ENCODE measurements at places on chromosomes 16 and 17.
A peak's percentile ranks its signal among the peaks of the same experiment; 100 is the strongest.

DNA sequence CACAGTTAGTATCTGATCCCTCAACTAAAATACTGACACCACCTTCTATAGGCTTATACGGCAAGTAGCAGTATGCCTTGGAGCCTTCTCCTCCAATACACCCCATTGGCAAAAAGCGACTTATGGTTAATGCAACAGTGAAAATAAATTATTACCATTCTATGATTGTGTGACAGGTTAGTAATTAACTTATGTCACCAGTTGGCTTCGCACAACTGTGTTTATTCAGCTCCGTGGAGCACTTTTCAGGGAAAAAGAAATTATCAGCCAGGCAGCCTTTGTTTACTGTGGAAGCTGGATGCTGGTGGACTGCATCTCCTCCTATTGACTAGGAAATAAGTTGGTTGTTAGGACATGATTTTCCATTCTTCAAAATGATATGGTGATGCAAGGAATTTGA lies 833.8 kb upstream of the RBFOX1 start:
- DNase-seq: no peak

- DNase-seq: peak; percentile 79
These were observed 11.4 kb upstream of the TCAP start for GRCh38 chr17:39653662-39654331.

DNA sequence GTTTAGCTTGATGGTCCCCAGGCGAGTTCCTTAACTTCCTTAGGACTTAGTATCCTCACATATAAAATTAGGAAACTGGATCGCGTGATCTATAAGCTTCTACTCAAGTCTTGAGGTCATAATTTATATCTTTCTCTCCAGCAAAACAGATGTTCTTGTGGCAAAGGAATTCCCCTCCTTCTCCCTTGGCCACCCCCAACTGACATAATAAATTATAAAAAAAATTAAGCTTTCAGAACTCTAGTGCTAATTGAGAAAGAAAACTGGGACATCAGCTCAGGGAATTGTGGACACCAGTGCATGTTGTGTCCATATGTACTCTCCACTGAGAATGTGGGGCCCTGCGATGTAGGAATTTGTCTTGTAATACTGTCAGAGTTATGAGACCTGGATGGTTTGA lies 13.5 kb downstream of the GNAO1 start:
- no peak for DNase-seq

DNA sequence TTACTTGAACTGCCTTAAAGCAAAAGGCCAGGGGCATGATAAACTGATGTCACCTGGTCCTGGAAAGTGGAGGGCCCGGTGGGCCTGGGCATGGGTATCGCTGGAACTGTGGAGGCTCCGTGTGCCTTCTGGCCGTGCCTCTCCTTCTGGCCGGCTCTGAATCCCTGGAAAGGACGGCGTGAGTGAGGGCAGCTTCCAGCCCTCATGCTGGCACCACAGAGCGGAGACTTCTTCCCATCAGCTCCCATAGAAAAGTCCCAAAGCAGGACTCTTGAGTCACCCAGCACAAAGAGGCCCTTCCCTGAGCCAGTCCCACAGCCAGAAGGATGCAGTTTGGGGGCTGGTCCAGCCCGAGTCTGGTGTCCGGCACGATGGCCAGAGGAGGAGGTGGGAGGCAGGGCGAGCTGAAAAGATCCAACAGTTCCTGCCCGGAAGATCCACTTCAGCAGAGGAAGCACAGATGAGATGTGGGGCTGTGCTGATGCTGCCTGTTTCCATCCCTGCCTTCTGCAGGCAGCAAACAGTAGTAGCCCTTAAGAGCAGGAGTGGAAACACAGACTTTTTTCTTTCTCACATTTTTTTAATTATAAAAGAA lies 7.8 kb downstream of the GAA start:
- DNase-seq: no peak

GRCh38 chr16:28504707-28505404 lies 1.8 kb downstream of the IL27 start:
- no peak for DNase-seq

GRCh38 chr16:85921026-85921425 lies 22.1 kb downstream of the IRF8 start:
- DNase-seq: no peak

- no peak for DNase-seq
These were observed 17.5 kb downstream of the ABCA9 start for GRCh38 chr17:69043098-69043734.

DNA sequence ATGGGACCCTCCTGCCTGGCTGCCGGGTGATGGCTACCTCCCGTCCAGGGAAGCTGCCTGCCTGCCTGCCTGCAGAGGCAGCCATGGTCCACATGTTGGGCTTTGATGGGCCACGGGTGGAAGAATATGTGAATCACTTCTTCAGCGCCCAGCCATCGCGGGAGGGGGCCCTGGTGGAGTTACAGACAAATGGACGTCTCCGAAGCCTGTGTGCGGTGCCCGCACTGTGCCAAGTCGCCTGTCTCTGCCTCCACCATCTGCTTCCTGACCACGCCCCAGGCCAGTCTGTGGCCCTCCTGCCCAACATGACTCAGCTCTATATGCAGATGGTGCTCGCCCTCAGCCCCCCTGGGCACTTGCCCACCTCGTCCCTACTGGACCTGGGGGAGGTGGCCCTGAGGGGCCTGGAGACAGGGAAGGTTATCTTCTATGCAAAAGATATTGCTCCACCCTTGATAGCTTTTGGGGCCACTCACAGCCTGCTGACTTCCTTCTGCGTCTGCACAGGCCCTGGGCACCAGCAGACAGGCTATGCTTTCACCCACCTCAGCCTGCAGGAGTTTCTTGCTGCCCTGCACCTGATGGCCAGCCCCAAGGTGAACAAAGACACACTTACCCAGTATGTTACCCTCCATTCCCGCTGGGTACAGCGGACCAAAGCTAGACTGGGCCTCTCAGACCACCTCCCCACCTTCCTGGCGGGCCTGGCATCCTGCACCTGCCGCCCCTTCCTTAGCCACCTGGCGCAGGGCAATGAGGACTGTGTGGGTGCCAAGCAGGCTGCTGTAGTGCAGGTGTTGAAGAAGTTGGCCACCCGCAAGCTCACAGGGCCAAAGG lies 36.8 kb downstream of the NLRC5 start:
- DNase-seq: no peak

DNA sequence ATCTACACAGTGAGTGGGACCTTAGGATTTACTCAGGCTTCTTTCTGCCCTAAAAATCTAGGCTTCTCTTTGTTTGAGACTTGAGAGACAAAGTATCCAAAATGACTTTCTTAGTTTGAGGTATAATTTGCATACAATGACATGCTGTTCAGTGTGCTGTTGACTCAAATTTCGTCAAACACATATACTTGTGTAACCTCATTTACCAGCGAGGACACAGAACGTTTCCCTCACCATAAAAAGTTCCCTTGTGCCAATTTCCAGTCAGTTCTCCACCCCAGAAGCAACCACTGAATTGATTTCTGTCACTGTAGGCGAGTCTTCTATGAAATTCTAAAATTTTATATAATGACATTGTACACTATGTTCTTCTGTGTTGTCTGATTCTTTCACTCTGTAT lies 68.0 kb upstream of the MAF start:
- DNase-seq: peak; percentile 52

DNA sequence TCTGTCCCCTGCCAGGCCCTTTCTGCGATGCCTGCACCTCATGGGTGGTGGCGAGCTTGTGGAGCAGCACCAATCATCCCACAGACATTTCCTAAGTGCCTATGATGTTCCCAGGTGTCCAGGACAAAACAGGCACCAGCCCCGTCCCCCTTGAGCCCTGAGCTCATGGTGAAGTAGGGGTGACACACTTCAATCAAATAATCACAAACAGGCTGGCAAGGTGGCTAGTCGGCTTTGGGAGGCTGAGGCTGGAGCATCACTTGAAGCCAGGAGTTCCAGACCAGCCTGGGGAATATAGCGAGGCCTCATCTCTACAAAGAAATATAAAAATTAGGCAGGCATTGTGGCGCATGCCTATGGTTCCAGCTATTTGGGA lies 748 bp upstream of the PRSS8 start:
- no peak for DNase-seq

DNA sequence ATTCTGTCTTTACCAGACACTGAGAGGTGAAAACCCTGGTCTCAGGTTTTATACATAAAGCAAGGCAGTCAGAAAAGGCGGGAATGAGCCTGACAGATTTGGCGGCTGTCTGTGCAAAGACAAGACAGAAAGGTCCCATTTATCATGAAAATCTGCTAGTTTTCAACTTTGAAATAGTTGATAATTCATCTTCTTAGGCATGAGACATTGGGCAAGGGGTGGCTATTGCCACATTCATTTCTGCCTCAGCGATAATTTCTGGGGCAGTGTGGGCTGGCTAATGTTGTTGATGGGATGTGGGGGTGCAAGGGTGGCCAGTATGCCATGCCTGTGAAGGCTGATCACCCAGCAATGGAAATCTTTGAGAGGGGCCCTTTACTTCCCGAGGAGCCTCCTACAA lies 173.8 kb upstream of the RPH3AL start:
- no peak for DNase-seq

GRCh38 chr16:72878301-72879269 lies 169.3 kb downstream of the ZFHX3 start:
- no peak for DNase-seq

DNA sequence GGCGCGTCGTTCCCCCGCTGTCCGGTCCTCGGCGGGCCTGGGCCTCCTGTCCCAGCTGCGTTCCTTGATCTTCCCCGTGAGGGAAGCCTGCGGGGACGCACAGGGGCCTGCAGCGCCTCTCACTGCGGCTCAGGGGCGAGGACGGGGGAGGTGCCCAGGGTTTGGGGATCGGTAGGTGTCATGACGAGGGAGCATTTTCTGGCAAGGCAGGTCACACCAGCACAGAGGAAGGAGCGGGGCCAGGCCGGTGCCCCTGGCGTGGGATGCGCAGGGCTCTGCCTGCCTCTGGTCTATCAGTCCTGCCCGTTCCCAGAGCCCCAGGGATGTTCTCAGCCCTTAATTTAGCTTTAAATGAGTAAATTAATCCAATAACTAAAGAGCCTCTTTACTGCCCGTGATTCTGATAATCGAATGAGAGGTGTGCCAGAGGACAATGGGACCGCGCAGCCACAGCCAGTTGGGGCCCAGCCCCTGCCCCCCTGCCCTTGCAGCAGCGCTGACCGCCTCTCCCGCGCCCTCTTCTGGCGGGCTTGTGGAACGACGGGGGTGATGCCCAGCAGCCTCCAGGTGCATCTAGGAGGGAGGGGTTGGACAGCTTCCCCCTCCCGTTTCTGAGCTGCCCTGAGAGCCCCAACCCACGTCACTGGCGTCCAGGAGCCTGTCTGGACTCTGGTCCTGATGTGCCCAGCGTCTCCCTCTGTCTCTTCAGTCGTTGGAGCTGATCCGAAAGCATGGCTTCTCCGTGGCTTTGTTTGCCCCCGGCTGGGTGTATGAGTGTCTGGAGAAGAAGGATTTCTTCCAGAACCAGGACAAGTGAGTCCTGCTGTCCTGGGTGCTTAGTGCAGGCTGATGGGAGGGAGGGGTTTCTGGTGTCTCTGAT lies 7.9 kb downstream of the ENGASE start:
- DNase-seq: peak; percentile 50

DNA sequence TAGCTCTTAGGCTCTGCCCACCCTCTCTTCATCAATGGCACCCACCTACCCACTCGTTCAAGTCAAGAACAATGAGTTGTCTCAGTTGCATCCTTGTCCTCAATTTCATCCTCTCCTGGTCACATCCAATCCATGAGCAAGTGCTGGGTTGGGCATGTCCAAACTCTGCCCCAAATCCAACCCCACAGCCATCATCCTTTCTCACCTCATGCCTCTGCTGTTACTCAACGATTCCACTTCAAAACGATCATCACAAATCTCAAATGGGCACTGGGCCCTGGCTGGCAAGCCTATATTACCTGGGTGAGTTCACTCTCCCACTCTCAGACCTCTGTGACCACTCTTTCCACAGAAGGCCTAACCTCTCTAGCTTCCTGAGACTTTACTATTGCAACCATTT lies 12.0 kb upstream of the TEX2 start:
- no peak for DNase-seq

GRCh38 chr17:37848690-37849616 lies 75.3 kb upstream of the TBC1D3K start:
- peak; percentile 85 for DNase-seq

DNA sequence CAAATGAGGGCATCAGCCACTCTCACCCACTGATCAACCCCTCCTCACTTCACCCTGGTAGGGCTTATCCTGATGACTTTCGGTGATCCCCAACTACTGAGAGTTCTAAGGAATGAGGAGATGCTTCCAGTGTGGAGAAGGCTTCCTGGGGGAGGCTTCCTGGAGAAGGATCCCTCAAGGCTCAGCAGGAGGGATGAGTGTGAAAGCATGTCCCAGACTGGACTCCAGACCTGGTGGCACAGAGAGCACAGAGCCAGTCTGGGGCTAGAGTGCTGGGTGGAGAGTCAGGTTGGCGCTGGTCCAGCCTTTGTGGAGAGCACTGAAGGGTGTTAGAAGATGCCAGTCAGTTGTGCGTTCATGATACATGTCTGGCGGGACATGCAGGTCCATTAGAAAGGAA lies 53.7 kb downstream of the PLD6 start:
- DNase-seq: no peak

- no peak for DNase-seq
These were observed 5.8 kb downstream of the TBX4 start for GRCh38 chr17:61458000-61458399.

- DNase-seq: no peak
These were observed 132.5 kb downstream of the CNTNAP4 start for GRCh38 chr16:76409706-76410105.

- DNase-seq: no peak
These were observed 43.6 kb downstream of the RNF157 start for GRCh38 chr17:76196675-76197074.
